ENCODE measurements at places on chromosomes 12 and 14.

DNA sequence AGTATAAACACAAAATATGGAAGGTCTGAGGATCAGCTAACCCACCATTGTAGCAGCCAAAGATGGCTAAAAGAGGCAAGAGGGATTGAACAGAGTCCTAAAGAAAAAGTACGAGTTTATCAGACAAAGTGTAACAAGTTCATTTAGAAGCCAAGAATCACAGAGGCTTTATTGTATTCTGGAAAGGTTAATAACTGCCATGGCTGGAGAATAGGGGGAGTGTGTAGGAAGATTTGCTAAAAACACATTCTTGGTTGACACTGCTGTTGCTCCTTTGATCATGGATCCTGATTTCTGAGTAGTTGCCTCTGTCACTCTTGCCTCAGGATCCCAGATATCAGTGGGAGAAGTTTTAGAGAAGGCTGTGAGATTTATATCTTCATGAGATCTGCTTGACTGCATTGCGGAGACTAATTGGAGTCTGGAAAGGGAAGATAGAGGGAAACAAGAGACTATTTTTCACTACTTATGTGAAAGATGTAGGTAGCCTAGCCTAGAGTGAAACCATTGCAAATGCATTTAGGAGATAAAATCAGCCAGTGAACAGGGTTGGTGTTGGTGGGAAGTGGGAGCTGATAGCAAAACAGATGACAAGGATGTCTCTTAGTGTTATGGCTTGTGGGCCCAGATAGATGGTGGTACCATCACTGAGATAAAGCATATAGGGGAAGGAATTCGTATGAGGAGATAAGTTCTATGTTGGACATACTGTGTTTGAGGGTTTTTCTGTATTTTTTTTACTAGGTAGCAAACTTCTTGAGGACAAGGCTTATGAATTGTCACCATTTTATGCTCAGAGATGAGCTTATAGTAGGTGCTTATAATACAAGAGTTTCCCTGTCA is 402.9 kb upstream of the PDE3A start:
- no peak overlapping the region for H3K27ac ChIP-seq
- H3K27me3 ChIP-seq, result no peaks in the 10 kb centered on the region
- H3K36me3 ChIP-seq, result no peaks in the 10 kb centered on the region
- no peak overlapping the region for H3K4me3 ChIP-seq
- no peaks in the 10 kb centered on the region for H3K4me1 ChIP-seq

DNA sequence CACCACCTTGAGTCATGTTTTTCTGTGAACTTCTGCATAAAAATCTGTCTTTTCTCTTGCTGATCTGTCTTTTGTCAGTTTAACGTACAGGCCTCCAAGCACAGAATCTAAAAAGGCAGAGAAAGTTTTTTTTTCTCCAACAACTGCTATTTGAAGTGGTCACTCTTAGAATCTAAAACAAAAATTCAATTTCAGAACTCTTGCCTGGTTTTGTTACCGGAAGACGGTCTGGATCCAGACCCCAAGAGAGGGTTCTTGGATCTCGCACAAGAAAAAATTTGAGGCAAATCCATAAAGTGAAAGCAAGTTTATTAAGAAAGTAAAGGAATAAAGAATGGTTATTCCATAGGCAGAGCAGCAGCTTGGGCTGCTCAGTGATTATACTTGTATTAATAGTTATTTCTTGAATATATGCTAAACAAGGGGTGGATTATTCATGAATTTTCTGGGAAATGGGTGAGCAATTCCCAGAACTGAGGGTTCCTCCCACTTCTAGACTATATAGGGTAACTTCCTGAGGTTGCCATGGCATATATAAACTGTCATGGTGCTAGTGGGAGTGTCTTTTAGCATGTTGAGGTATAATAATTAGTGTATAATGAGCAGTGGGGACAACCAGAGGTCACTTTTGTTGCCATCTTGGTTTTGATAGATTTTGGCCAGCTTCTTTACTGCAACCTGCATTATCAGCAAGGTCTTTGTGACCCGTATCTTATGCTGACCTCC is 150.0 kb upstream of the PLEKHA5 start:
- DNase-seq, result no peak
- no peaks in the 10 kb centered on the region for H3K27me3 ChIP-seq
- no peak overlapping the region for H3K4me3 ChIP-seq
- no peaks in the 10 kb centered on the region for H3K4me1 ChIP-seq
- H3K36me3 ChIP-seq, result no peaks in the 10 kb centered on the region

DNA sequence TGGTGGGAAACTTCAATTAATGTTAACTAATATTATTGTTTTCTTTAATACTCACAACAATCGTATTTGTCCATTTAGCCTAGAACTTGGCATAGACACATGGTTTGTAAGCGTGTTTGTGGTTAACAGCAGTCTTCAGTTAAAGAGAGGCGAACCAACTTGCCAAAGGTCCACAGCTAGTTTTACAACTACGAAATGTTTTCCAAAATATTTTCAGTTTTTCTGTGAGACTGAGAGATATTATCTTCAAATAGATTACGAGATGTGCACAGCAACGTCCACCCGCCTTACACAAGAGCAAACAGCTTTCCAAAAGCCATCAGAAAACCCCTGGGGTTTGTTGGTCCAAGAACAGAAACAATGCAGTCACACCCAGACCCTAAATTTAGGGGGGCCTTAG is 58.6 kb upstream of the RASSF3 start:
- DNase-seq, result no peak
- no peaks in the 10 kb centered on the region for H3K27me3 ChIP-seq
- H3K4me3 ChIP-seq, result no peak overlapping the region
- no peak overlapping the region for H3K27ac ChIP-seq
- no peaks in the 10 kb centered on the region for H3K4me1 ChIP-seq

DNA sequence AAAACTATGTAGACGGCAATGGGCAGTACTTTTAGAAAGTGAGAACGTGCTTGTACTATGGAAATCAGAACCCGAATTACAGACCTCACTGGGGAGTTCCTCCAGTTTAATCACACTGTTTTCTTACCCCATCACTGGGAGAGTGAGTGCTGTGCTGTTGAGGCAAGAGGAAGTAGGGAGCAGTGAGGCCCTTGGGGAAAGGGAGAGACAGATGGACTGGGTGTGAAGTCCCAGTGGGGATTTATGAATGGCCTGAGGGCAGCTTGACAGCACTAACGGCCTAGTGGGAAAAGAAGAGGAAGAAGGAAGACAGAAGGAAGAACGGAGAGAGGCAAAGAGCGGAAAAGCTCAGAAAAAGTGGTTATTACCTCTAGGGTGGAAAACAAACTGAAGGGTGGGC is 5.7 kb downstream of the MCRS1 start:
- H3K36me3 ChIP-seq, result peaks cover 85% of the 10 kb centered on the region
- peaks cover 34% of the 10 kb centered on the region for H3K4me1 ChIP-seq
- no peak for DNase-seq
- no peak overlapping the region for H3K27ac ChIP-seq
- no peaks in the 10 kb centered on the region for H3K27me3 ChIP-seq
- H3K4me3 ChIP-seq, result no peak overlapping the region

DNA sequence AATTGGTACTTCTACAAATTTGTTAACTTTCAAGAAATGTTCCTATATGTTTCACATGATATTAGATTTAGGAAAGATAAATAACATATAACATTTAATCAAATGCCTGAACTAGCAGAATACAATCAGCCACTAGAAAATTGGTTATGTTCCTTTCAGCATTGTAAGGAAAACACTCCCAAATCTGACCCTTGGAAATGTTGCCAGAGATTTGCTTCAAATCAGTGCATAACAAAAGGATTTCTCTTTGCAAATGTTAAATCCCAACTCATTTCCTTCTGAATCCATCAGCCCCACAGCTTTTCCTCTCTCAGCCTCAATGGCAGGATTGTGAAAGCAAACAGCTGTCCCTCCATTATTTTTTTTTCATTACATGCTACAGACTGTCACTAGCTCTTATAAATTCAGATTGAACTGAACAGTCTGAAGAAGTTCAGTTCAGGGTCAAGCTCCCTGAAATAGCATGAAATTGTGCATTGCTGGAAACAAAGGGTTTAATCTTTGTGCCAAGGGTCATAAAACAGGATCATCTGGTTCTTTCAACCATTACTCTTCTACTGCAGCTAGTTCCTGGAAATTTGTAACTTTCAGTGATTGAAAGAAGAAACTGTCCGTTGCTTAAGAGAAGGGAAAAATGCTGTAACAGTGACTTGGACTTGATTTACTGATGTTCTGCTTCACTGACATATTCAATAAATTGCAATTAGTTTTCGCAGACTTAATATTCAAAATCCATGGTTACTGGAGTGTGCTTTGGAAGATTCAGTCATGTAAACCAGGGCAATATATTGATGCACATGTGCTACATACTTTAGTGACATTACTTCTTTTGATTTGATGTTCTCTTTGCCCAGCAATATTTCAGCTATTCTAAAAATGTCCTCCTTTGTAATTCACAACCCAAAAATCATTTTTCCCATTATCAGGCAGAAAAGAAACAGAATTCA is 246.4 kb downstream of the RPL10L start:
- no peaks in the 10 kb centered on the region for H3K36me3 ChIP-seq
- no peaks in the 10 kb centered on the region for H3K4me1 ChIP-seq
- no peak overlapping the region for H3K27ac ChIP-seq

DNA sequence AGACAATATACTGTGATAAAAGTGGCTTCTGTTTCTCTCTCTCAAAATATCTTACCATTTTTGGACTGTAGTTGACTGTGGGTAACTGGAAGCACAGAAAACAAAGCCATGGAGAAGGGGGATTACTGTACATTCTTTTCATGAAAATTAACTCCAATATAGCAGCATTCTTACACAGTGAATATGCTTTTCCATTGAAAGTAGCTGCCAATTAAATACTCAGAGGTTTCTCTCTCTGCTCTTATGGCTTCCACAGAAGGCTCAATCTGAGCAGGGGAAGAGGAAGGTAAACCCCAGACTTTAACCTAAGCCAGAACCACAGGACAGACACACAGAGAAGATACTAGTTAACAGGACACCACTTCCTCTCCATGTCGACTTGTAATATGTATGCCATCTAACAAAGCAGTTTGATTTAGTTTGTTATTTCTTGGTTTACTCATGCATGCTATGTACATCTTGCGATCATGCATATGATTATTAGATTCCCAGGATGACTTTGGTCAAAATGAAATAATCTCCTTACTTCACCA is 150.2 kb downstream of the SSPN start:
- no peaks in the 10 kb centered on the region for H3K36me3 ChIP-seq
- no peaks in the 10 kb centered on the region for H3K4me1 ChIP-seq
- no peak for DNase-seq

GRCh38 chr14:50357124-50357523 is 39.6 kb downstream of the CDKL1 start:
- no peak for DNase-seq
- H3K4me1 ChIP-seq, result peaks cover 3% of the 10 kb centered on the region
- H3K27me3 ChIP-seq, result no peaks in the 10 kb centered on the region

DNA sequence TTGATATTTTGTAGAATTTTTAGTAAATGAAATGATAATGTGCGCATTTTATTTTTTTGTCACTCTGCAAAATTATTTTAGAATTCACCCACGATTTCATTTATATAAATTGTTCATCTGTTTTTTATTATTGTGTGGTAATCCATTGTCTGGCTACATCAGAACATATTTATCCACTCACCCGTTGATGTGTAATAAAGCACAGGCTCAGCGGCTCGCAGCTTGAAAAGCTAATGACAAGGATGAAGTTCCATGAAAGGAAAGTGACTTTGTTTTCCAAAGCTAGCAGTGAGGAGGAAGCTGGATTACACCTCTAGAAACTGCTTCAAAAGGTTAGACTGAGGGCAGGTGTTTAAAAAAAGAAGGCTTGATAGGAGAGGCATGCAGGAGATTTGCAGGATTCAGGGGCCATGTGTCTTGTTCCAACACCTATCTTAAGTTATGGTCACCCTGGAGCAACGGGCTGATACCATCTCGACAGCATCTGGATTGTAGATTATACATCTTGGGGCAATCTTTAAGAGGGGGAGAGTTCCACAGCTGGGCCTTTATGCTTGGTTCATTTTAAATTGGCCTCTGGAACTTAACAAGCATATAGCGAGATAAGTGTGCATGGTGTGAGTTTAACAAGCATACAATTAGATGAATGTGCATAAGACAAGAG is 194.1 kb downstream of the TMTC3 start:
- H3K27ac ChIP-seq, result no peak overlapping the region
- no peaks in the 10 kb centered on the region for H3K27me3 ChIP-seq
- H3K4me3 ChIP-seq, result no peak overlapping the region
- no peak for DNase-seq
- H3K36me3 ChIP-seq, result no peaks in the 10 kb centered on the region
